ENCODE measurements at places on chromosomes 13 and 19.

DNA sequence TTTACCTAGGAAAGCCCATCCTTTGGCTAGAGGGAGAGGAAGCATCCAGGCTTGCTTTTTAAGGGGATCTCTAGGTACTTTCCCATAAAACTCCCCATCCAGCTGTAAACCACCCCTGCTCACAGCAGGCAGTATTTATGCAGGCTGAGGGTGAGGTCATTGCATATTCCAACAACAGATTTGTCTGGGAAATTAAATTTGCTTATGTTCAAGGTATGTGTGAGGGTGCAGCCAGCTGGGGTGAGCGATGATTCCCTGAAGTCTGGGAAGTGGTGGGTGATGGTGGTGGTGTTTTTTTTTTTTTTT, 96.3 kb upstream of the C1QTNF9B start:
- DNase-seq: no peak

- DNase-seq: no peak
Measured at GRCh38 chr13:63184693-63185092, 1769.0 kb upstream of the PCDH20 start.

DNA sequence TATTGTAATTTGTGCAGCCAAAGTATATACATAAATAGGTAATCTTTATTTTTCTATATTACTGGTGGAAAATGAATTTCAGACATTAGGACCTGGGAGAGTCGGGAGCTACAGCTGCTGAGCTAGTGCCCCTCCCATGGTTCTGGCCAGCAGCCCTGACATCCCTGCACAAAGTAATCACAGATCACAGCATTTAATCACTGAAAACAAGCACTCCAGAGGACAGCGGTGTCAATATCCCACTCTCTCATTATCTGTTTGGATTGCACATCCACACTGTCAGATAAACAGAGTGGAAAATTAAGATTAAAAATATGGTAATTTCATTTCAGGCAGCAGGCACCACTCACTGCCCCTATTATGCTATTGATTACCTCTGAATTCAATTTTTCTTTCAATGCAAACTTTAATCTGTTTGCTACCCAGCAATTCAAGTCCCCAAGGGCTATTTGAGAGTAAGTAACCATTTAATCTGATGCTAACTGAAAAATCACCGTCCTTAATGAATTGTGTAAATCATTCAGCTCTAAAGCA, 254.1 kb upstream of the SOX21 start:
- DNase-seq: no peak

DNA sequence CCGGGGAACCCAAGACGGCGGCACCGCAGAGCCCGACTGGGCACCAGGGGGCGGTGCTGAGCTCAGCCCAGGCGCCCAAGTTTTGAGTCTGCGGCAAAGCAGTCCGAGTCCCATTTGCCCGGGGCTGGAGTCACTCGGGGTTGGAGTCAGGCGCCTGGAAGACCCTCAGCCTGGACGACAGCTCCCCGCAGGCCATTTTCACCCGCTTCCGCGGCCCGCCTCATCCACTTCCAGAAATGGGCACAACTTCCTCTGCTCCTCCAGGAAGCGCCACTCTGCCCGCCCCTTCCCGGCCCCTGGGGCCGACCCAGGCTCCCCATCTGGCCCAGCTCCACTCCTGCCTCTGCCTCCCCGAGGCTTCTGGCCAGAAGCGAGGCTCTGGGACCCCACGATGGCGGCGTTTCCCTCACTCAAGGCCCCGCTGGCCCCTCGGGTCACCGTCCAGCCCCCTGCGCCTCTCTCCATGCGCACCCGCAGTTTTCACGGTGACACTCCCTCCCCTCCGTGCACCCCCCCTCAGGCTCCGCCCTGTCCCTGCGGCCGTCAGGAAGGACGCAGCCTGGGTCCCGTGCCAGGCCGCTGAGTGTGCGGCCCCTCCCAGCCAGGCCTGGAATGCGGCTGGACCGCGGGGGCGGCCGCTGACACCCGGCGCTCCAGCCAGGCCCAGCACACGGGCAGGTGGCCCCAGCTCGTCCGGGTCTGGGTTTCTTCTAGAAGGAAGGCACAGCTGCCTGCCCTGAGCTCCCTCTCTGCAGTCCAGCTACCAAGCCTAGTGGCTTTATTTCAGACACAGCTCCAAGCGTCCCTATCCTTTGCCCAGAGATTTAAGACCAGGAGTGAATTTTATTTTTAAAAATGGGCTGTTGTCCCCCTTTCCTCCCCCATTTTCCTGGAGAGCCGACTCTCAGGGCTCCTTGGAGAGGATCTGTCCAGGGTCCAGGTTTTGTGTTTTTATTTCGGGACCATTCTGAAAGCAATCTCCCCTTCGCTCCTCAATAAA, 4.7 kb downstream of the SERTAD1 start:
- DNase-seq: peak; percentile 78
